8988T (cell line): ENCODE measurements at places on chromosomes 12 and 14.

GRCh38 chr12:93751864-93752610, 74.9 kb downstream of the CRADD start:
- no peak for DNase-seq

GRCh38 chr14:58193542-58193941, 6.4 kb upstream of the ACTR10 start:
- DNase-seq: no peak

- DNase-seq: no peak
Measured at GRCh38 chr12:30830751-30831150, 76.0 kb upstream of the CAPRIN2 start.

DNA sequence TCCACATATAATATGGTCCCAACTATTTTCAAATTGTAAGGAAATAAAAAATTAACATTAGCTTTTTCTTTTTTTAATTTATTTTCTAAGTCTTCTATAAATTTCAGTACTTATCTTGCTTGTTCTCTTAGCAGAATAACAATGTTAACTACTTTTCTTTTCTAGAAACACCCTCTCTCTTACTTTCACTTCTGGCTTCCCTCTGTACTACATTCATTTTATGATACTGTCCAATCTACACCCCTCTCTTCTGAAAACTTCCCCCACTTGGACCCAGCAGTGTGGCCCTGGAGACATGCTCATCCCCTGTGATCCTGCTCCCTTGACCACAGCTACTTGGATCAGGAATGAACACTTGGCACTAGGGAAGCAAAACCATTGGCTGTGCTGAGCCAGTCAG, 15.7 kb downstream of the SGPP1 start:
- no peak for DNase-seq

DNA sequence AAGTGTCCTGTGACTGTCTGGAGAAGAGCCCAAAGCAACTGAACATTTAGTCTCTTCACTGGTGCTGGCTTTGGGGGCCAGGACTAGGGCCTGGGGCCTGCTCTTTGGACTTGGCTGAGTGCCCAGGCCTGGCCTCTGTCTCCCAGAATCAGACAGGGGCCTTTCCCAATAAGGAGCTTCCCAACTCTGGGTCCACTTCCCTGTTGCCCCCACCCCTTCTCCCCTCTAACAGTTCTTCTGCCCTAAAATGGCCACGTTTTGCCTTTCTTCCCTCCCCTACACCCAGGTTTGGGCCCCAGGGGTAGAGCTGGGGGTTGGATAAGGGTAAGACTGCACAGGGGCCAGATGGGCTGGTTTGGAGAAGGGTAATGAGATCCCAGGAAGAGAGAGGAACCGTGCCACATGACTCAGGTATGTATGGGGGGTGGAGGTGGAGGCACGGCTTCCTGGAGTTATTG, 10.0 kb upstream of the ITGA5 start:
- no peak for DNase-seq

- DNase-seq: no peak
Measured at GRCh38 chr12:119159844-119160243, 18.9 kb upstream of the HSPB8 start.

- no peak for DNase-seq
Measured at GRCh38 chr12:39505023-39505422, 62.1 kb upstream of the KIF21A start.

DNA sequence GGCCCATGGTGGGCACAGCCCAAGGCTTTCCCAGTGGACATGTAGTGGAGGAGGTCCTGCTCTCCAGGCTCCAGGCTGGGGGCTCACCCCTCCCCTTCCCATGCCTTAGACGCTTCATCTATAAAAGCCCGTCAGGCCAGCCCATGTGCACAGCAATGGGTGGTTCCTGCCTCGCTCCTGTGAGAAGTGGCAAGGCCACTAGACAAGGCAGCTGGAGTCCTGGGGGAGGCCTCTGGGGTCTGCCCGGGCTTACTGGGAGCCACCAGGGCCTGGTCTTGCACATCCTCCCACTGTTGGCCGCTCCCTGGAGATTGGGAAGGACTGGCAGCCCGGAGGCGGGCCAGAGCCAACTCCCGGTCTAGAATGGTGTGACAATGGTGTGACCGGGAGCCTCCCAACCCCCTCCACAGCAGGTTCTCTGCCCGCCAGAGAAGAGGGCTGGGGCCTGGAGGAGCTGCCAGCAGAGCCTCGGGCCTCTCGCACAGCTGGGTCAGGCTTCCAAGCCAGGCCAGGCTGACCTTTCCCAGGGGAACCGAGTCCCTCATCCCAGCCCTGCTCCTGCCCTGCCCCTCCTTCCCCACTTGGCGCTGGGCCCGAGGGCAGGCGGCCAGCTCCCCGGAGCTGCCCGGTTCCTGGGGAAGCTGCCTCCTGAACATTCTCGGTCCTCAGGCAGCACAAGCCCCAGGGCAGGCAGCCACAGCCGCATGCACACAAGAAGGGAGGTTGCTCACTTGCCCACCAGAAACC, 97.9 kb downstream of the RFLNA start:
- no peak for DNase-seq

DNA sequence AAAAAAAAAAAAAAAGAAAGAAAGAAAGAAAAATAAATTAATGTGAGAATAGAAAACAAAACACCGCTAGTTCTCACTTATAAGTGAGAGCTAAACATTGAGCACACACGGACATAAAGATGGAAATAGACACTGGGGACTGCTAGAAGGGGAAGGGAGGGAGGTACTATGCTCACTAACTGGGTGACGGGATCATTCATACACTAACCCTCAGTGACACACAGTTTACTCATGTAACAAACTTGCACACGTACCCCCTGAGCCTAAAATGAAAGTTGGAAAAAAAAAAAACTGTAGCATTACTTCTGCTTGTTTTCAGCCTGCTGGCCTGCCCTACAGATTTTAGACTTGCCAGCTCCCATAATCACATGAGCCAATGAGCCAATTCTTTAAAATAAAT, 10.5 kb upstream of the PRMT5 start:
- no peak for DNase-seq

- no peak for DNase-seq
Measured at GRCh38 chr14:102591372-102591943, 991 bp upstream of the RCOR1 start.

- DNase-seq: no peak
Measured at GRCh38 chr12:66665435-66665985, 13.4 kb downstream of the GRIP1 start.

- DNase-seq: no peak
Measured at GRCh38 chr12:96456265-96456974, 33.0 kb upstream of the CFAP54 start.

DNA sequence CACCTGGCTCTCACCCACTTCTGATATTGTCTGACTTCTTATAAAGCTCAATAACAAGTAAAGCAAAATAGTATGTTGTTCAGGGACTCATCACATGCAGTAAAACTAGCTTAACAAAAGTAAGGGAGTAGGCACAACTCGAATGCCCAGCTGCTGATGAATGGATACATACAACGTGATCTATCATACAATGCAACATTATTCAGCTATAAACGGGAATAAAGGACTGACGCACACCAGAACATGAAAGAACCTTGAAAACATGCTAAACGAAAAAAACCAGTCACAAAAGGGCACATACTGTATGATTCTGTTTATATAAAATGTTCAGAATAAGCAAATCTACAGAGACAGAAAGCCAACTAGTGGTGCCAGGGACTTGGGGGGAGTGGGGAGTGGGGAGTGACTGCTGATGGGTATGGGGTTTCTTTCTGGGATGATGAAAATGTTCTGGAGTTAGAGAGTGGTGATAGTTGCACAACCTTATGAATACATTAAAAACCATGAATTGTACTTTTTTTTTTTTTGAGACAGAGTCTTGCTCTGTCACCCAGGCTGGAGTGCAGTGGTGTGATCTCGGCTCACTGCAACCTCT, 11.1 kb downstream of the PLBD2 start:
- DNase-seq: no peak

GRCh38 chr12:126952096-126953007, 1314.6 kb upstream of the TMEM132C start:
- DNase-seq: no peak

DNA sequence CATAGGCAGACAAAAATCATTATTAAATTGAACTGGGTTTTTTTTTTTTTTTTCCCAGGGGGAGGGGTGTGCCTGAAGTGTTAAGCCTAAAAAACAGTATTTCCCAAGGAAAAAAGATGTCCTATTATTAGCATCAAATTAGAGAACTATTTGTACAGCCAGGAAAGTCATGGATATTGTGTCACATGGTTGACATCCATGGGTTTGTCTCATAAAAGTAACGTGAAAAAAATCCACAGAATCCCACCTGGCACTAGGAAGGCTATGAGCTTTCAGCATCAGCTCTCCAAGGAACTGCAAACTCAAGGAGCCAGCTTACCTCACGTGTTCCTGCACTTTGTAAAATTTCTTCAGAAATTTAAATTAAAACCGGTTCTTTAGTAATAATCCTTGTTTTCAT, 69.1 kb upstream of the EGLN3 start:
- no peak for DNase-seq

- no peak for DNase-seq
Measured at GRCh38 chr12:78864403-78864869, at the start of gene SYT1. SYT1 (plus strand) TSS chr12:78864774.

- DNase-seq: no peak
Measured at GRCh38 chr12:126700096-126700495, 1566.9 kb upstream of the TMEM132C start.

GRCh38 chr12:22332202-22332601, 2.3 kb downstream of the ST8SIA1 start:
- DNase-seq: no peak

DNA sequence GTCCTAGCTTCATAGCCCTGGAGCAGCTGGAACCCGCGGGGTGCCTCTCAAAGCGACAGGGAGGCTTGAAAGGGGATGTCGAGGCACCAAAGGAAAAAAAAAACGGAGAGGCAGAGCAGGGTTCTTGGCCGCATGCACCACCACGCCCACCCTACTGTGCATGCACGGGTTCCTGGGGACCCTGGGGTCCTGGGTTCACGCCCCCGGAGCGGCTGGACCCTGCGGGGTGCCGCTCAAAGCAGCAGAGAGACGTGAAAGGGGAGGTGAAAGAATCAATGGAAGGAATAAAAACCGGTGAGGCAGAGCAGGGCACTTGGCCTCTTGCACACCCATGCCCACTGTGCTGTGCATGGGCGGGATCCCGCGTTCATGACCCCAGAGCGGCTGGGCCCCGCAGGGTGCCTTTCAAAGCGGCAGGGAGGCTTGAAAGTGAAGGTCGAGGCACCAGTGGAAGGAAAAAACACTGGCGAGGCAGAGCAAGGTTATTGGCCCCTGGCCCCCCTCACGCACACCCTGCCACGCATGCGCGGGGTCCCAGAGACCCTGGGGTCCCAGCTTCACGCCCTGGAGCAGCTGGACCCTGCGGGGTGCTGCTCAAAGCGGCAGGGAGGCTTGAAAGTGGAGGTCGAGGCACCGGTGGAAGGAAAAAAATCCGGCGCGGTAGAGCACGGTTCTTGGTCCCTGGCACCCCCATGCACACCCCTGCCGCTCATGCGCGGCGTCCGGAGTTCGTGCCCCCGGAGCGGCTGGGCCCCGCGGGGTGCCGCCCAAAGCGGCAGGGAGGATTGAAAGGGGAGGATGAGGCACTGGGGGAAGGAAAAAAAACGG, 318.5 kb downstream of the ALG10 start:
- DNase-seq: no peak

DNA sequence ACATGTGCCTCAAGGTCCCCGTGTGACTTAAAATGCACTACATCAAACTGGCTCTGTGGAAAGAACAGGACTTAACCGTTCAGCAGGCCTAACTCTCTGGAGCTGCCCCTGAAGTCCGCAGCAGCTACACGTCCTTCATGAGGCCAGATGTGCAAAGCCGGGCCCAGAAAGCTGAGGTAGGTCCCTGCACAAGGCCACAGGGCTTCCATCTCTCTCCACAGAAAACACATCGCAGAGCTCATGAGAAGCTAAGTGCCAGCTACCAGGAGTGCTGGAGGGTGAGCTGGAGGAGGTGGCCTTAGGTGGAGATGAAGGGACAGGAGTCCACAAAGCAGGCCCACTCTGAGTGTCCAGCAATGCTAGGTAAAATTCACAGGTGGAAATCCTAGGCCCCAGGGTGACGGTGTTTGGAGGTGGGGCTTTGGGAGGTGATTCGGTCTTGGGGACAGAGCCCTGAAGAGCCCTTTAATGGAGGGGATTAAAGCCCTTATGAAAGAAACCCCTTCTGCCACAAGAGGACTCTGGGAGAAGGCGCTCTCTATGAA, 52.4 kb downstream of the VCPKMT start:
- no peak for DNase-seq

GRCh38 chr14:59265808-59266207, 77.3 kb downstream of the DAAM1 start:
- DNase-seq: no peak

- DNase-seq: no peak
Measured at GRCh38 chr12:113835433-113835832, 130.7 kb downstream of the RBM19 start.

GRCh38 chr14:80805136-80805535, 136.4 kb downstream of the CEP128 start:
- no peak for DNase-seq

GRCh38 chr12:7376196-7376595, 67.8 kb downstream of the CD163L1 start:
- DNase-seq: no peak

- no peak for DNase-seq
Measured at GRCh38 chr12:89307474-89308253, 44.6 kb downstream of the DUSP6 start.

- no peak for DNase-seq
Measured at GRCh38 chr14:50946234-50946935, 2.1 kb upstream of the PYGL start.

GRCh38 chr12:127275416-127275815, 991.6 kb upstream of the TMEM132C start:
- DNase-seq: no peak
